ENCODE measurements at places on chromosomes 4 and X.

GRCh38 chr4:123737156-123737555 lies 340.6 kb downstream of the SPRY1 start:
- DNase-seq = no peak

DNA sequence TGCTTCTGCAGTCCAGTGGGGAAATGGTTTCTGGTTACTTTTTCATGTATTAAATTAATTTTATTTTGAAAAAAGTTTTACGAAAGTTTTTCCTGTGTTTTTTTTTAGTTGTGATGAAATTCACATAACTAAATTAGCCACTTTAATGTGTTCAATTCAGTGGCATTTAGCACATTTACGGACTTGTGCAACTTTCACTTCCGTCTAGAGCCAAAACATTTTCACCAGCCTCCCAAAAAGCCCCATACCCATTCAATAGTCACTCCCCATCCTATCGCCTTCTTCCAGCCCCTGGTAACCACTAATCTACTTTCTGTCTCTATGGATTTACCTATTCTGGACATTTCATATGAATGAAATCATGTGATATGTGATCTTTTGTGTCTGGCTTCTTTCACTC lies 22.8 kb upstream of the TBL1X start:
- no peak for DNase-seq

DNA sequence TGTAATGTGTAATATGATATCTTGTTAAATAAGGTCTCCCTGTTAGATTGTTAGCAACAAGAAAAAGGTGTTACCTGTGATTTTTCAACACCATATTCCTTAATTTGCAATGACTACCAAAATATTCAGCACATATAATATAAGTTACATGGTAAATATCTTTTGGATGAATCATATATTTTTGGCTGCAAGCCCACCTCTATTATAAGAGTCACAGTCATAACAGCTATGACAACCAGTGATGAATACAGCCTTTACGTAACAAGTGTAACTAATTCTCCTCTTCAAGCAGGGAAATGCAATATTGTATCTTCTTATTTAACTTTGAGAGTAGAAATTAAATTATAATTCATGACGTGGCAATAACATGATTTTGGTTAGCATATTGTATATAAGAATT lies 187.0 kb downstream of the NLGN4X start:
- no peak for DNase-seq

- no peak for DNase-seq
These were observed 72.7 kb upstream of the HGFAC start for GRCh38 chr4:3368841-3369760.

GRCh38 chr4:99537674-99538073 lies 26.2 kb downstream of the TRMT10A start:
- no peak for DNase-seq

DNA sequence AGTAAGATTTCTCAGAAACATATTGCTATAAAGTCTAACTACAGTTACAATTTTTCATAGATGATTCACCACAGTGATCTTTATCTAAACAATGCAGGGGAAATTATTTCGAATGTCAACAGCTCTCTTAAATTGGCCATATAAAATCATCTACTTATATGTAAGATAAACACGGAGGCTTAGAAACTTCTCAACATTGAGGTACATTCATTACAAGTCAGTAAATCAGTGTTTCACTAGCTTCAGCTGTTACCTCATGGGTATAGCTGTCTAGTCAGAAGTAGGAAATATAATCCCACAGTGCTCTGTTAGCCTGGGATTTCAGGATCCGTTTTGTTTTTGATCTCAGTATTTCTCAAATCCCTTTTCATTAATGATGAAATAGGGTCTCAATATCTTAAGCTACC lies 43.2 kb downstream of the PCDH7 start:
- DNase-seq = no peak

DNA sequence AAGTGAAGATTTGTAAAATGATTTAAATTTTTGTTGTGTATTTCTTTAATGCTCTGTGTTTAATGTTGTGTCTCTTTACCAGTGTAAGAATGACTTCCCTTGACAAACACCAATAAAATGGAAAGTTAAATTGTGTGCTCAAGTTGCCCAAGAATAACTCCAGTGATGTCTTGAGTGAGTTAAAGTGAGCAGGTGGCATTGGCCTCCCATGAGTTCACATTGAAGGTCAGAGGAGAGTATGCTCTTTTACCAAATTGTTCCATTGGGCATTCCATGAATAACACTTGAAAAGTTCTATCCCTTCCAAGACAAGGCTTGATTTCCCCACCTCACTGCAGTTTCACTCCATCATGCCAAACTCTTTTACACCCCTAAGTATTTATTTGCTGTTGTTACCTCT lies 4.5 kb downstream of the ANXA5 start:
- no peak for DNase-seq

All from T-helper 1 cell (primary cell).